ENCODE measurements at places on chromosomes 2 and 18.

- no peak for DNase-seq
These were observed 4.7 kb upstream of the ORC2 start for GRCh38 chr2:200968162-200968561.

- no peak for DNase-seq
These were observed 148.7 kb upstream of the SLC1A4 start for GRCh38 chr2:64840426-64840881.

GRCh38 chr2:165203689-165204559, at the start of gene SCN3A:
SCN3A (minus strand) TSS chr2:165204050; CDS start chr2:165176394, 27,656 bp downstream.
- DNase-seq = peak; percentile 46

DNA sequence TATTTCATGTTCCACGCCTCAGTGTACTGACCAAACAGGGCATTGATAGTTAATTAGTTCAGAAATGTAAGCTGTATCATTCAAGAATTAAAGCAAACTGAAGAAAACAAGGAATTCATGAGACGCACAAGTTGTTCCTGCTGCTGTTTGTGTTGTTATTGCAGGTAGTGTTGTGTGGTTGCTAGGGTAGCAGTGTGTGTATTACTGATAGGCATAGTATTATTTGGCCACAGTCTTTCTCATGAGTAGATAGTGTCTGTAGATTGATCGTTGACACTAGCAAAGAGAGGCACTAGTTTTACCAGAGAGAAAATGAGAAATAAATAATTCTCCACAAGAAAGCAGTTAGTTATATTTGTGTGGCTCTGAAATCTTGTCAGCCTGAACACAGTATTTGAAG, 548.6 kb downstream of the LRP1B start:
- no peak for DNase-seq

- DNase-seq = no peak
These were observed 39.5 kb upstream of the DYNAP start for GRCh38 chr18:54551590-54551989.

Data from HEK293T (cell line).